ENCODE measurements at places on chromosomes 11 and 22. TPM values are rescaled to one million over a fixed set of nuclear protein-coding genes. Genes with fewer than 3 reads are reported as not detected.
A peak's percentile ranks its signal among the peaks of the same experiment; 100 is the strongest.

DNA sequence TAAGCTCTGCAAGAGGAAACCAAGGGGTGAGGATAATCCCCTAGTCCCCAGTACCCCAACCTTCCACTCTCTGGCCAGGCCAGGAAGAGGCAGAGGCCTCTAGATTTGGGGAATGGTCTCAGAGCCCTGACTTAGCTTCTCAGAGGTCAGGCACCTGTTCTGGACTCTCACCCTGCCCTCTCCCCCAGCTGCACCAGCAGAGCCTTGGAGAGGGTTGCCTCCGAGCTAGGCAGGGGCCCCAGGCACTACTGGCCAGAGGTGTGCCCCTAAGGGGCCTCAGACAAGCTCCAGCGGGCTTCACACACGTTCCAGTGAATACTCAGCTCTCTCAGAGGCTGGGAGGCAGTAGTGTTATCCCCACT lies 8.0 kb downstream of the FREY1 start:
- no peak for DNase-seq
- H3K27me3 ChIP-seq, result no peaks in the 10 kb centered on the region
- no peaks in the 10 kb centered on the region for H3K4me1 ChIP-seq
- no peak overlapping the region for H3K4me3 ChIP-seq
- no peaks in the 10 kb centered on the region for H3K36me3 ChIP-seq

DNA sequence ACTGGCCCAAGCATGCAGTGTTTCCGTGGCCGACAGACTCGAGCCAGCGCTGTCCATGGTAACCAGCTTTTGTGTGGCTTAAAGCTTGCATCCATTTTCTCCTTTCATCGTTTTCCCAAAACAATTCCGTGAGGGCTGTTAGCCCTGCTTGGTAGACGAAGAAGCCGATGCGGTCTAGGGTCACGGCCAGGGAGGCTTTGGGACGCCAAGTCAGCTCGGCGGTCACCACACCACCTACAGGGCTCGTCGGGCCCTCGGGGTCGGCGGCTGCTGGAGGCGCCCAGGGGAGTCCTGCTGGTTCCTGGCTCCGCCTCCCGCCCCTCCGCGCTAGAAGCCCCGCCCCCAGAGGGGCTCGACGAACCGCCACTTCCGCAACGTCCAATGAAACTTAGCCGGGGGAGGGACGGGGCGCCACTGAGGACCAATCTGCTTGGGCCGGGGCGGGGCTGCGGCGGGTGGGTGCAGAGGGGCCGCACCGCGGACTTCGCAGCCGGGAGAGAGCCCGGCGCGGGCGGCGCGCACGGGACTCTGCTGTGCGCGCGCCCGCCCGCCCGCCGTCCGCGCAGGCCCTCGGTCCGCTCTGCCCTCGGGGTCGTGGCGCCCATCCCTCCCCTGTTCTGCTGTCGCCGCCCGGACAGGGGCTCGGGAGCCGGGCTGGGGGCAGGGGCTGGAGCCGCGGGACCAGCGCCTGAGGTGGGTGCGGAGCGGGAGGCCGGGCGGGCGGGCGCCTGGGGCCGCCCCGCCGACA lies at the start of gene TIGD3:
Gene TIGD3, plus strand, starts transcription at position 487 of the 748 bp plus-strand sequence. CDS start 1,058 bp downstream, outside the sequence.
- H3K4me1 ChIP-seq, result peaks cover 14% of the 10 kb centered on the region
- H3K36me3 ChIP-seq, result peaks cover 8% of the 10 kb centered on the region
- peak; percentile 99 for DNase-seq
- H3K4me3 ChIP-seq, result peak within 1 kb of the TSS; percentile 80

DNA sequence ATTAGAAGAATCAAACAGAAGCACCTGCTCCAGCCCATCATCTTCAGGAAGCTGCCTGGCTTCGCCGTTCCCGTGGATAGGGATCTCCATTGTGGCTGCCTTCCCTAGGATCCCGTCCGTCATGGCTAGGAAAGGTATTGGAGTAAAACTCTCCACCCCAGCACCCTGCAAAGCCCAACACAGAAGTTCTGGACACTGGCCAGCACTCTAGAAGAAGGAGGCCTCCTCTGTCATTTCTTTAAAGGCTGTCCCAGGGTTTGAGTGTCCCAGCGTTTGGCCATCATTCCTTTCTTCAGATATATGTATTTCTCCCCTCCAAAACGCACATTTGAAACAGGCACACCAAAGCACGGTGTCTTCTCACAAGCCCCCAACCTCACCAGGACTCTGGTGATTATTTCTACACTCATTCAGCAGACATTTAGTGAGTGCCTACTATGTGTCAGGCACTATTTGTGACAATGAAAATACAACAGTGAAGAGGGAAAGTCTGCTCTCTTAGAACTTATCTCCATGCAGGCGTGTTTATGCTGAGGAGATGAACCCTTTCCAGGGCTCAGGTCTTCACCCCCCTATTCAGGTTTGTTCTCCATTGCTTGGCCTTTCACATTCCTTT lies 724 bp downstream of the ARFIP2 start:
- H3K4me1 ChIP-seq, result peaks cover 21% of the 10 kb centered on the region
- DNase-seq, result no peak
- H3K27me3 ChIP-seq, result no peaks in the 10 kb centered on the region
- no peak overlapping the region for H3K27ac ChIP-seq
- H3K4me3 ChIP-seq, result peak overlapping the region; percentile 92

The CHCHD10 gene
- total RNA-seq, result 220 TPM

GRCh38 chr11:108221371-108221770 lies 1.1 kb downstream of the NPAT start:
- H3K4me1 ChIP-seq, result peaks cover 48% of the 10 kb centered on the region
- DNase-seq, result peak; percentile 74
- peaks cover 49% of the 10 kb centered on the region for H3K36me3 ChIP-seq

GRCh38 chr11:38582151-38582550 lies 1984.1 kb upstream of the RAG2 start:
- H3K4me3 ChIP-seq, result no peak overlapping the region
- no peak overlapping the region for H3K27ac ChIP-seq
- DNase-seq, result no peak

The PIWIL4 gene
- total RNA-seq, result 0.30 TPM

- H3K4me1 ChIP-seq, result no peaks in the 10 kb centered on the region
- no peak overlapping the region for H3K4me3 ChIP-seq
- no peaks in the 10 kb centered on the region for H3K27me3 ChIP-seq
- no peak overlapping the region for H3K27ac ChIP-seq
- peaks cover 2% of the 10 kb centered on the region for H3K36me3 ChIP-seq
These were observed 234.3 kb downstream of the TBC1D22A start for GRCh38 chr22:46996595-46997310.

The ABTB2 gene
- not detected for total RNA-seq

DNA sequence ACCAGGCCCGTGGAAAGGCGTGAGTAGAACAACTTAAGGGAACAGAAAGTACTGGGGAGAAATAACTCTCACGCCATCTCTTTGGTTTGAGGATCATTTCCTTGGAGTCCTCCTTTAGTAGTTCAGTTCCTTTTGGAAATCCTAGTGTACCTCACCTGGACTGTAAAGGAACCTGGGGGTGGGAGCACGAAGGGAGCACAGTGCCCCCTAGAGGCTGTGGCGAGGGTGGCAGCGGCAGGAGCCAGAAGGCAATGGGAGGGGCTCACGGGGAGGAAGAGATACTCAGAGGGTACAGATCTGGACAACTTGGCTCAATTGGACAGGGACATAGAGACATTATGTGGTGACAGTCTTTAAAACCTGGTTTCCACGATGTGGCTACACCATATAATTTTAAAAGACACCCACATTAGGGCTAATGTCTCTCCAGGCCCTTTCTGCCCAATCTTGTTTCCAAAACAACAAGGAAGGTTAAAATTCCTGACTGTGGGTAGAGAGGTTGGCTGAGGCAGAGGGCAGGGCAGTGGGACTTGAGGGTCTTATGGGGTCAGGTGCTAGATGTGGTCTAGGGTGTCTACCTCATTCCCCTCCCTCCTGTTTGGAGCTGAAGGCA lies 87.0 kb downstream of the CSNK2A3 start:
- DNase-seq, result peak; percentile 93
- H3K27me3 ChIP-seq, result no peaks in the 10 kb centered on the region
- peaks cover 54% of the 10 kb centered on the region for H3K4me1 ChIP-seq
- H3K36me3 ChIP-seq, result no peaks in the 10 kb centered on the region
- no peak overlapping the region for H3K4me3 ChIP-seq
- H3K27ac ChIP-seq, result no peak overlapping the region

- no peaks in the 10 kb centered on the region for H3K36me3 ChIP-seq
- H3K27me3 ChIP-seq, result no peaks in the 10 kb centered on the region
- DNase-seq, result peak; percentile 10
- H3K27ac ChIP-seq, result no peak overlapping the region
- H3K4me3 ChIP-seq, result no peak overlapping the region
These were observed 7.5 kb upstream of the MICAL3 start for GRCh38 chr22:18031695-18032454.

DNA sequence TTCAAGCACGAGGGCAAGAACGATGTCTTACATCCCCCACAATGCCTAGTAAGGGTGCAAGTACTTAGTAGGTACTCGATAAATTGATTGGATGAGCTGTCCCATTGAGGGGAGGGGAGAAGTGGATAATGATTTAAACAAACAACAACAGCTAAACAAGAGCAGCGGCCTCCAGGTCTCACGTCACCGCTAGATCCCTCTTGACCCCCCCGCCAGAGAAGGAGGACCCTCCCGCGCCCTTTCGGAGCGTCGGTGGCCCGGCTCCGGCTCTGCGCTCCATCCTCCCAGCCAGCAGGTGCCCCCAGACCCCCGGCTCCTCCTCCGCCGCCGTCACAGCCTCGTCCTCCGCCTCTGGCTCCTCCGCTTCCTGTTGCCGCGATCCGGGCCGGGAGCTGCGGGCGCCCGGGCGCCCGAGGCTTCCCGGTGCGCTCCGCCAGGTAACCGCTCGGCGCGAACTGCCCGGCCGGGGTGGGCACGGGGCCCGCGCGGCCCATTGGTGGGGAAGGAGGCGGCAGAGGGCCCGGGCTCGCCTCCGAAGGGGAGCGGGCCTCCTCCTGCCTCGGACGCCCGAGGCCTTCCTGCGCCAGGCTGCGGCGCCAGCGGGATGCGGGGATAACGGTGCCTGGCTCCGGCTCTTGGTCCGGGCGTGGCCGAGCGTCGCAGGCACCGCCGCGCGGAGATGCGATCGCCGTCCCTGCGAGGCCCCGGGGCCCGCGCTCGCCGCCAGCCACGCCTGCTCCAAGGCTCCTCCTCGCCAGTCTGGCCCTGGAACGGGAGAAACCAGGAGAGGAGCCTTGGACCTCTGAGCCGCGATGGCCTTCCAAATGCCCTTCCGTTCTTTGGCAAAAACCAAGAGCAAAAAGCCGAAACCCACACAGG lies at the start of gene TLCD5:
Gene TLCD5, plus strand, starts transcription at position 368 of the 879 bp plus-strand sequence. CDS start 2,143 bp downstream, outside the sequence.
- no peaks in the 10 kb centered on the region for H3K36me3 ChIP-seq
- H3K4me3 ChIP-seq, result peak within 1 kb of the TSS; percentile 66
- no peaks in the 10 kb centered on the region for H3K27me3 ChIP-seq
- no peak within 1 kb of the TSS for H3K27ac ChIP-seq
- peaks cover 21% of the 10 kb centered on the region for H3K4me1 ChIP-seq
- DNase-seq, result peak; percentile 81

DNA sequence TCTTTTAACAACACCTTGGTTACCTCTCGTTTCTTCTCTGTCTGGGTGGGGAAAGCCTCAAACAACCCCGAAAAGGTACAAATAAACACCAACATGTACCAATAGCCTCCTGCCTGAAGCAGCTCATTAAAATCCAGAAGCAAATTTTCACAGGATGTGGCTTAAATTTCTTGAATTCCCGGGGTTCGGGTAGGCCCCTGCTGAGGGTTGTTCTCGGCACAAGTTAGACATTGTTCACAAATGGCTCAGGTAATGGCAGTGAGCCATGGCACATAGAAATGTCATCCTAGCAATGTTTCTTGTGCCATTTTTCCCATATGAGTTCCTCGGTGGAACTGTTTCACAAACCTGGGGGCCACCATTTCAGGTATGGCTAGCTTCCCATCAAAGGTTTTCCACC lies 19.7 kb upstream of the GLYATL1 start:
- H3K4me1 ChIP-seq, result peaks cover 20% of the 10 kb centered on the region
- H3K27me3 ChIP-seq, result no peaks in the 10 kb centered on the region
- no peak overlapping the region for H3K27ac ChIP-seq
- DNase-seq, result no peak
- no peak overlapping the region for H3K4me3 ChIP-seq

DNA sequence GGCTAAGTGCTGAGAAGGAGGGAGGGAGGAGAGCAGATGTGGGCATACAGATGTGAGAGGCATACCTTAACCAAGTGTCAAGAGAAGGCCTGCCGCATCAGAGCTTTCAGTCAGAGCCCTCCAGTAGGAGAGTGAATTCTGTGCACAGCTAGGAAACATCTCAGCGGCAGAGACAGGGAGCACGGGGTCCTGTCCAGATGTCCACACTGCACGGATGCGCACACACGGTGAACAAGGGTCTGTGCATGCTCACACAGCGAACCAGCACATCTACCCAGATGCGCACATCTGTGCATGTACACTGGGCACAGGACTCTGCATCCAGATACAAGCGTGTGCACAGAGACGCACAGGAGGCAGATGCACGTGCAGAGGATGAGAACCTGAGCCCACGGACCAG lies 778.0 kb downstream of the BRD1 start:
- no peak overlapping the region for H3K27ac ChIP-seq
- H3K36me3 ChIP-seq, result no peaks in the 10 kb centered on the region
- no peaks in the 10 kb centered on the region for H3K27me3 ChIP-seq
- H3K4me1 ChIP-seq, result peaks cover 16% of the 10 kb centered on the region

GRCh38 chr22:17233348-17234043 lies 14.3 kb upstream of the ADA2 start:
- H3K27me3 ChIP-seq, result no peaks in the 10 kb centered on the region
- no peak overlapping the region for H3K27ac ChIP-seq
- no peaks in the 10 kb centered on the region for H3K36me3 ChIP-seq
- H3K4me3 ChIP-seq, result no peak overlapping the region

GRCh38 chr22:44924710-44925109 lies 85.1 kb downstream of the PHF21B start:
- H3K36me3 ChIP-seq, result no peaks in the 10 kb centered on the region
- H3K4me1 ChIP-seq, result no peaks in the 10 kb centered on the region
- DNase-seq, result no peak
- H3K27ac ChIP-seq, result no peak overlapping the region

DNA sequence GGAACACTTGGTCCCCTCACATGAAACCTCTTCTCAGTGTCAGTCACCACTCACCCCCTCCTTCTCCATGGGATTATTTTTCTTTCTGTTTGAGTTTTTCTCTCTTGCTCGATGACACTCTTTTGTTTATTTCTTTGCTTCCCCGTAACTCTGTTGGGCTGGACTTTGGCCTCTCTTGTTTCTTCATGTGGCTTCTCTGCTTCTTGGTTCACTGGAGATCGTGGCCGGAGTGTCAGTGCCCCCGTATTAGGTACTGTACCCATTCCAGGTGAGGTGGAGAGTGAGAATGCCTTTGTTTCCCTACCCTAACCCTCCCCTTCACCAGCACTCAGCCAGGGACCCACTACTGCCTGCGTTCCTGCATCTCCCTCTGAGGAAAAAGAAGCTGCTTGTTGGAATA lies 32.5 kb downstream of the CYB5R2 start:
- DNase-seq, result no peak
- H3K27ac ChIP-seq, result no peak overlapping the region
- H3K36me3 ChIP-seq, result no peaks in the 10 kb centered on the region
- no peak overlapping the region for H3K4me3 ChIP-seq
- peaks cover 29% of the 10 kb centered on the region for H3K4me1 ChIP-seq
- no peaks in the 10 kb centered on the region for H3K27me3 ChIP-seq

The DDX10 gene
- 121 TPM for total RNA-seq
